ENCODE measurements at places on chromosomes 16 and 17.

DNA sequence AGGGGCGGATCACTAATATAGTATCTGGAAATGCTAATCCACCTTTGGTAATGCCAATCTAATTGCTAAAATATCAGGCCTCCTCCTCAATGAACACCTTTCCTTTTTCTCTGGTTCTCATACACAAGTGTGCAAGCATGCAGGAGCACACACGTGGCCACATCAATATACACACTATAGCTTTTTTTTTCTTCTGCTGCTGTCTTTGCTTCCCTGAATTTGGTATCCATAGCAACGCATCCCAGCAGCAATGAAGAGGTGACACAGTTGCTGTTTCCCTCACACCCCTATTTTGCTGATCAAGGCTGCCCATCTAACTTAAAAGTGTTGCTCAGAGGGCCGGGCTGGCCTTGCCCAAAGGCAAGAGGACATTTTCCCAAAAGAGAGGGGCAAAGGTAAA lies 15.4 kb downstream of the NOG start:
- DNase-seq, result no peak

- no peak for DNase-seq
These were observed 31.1 kb upstream of the HELZ start for GRCh38 chr17:67276075-67276474.

DNA sequence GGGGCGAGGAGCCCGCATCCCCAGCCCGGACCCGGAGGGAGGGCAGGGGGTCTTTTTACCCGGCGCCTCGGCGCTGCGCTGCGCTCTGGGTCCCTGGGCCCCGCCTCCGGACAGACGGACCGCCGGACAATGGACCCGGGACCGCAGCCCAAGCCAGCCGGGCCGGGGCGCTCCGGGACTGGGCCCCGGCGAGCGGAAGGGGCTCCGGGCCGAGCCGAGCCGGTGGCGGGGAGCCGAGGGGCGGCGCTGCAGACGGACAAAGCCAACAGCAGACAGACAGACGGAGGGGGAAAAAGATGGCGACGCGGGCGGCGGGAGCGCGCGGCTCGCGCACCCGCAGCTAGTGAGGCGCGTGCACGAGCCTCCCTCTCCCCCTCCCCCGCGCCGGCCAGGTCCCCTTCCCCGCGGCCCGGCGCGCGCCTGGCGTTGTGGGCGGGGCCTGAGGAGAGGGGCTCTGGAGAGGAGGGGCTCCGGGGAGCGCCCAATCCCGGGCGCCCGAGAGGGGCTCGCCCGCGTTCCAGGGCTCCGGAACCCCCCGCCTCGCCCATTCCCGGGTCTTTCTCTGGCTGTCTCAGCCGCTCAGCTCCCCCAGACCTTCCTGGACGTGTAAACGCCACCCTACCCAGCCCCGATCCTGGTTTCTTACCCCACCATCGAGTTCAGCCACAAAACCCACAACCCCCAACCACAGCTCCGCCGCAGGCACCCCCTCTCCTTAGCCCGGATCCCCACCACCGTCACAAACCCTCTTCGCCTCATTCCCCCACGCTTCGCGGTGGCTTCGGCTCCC lies at the start of gene ZNF821:
ZNF821 (minus strand) TSS at position 334 of the 790 bp plus-strand sequence. CDS start 4,236 bp downstream, outside the sequence.
- DNase-seq, result peak; percentile 38

- DNase-seq, result no peak
These were observed at the start of gene NOG for GRCh38 chr17:56593646-56594319. NOG (plus strand) TSS chr17:56593699; CDS start chr17:56594224, 525 bp downstream.

GRCh38 chr17:17842111-17842876 lies 5.5 kb upstream of the SREBF1 start:
- DNase-seq, result no peak

GRCh38 chr17:78667741-78668640 lies 90.8 kb upstream of the DNAH17 start:
- DNase-seq, result no peak

GRCh38 chr16:58409316-58409973 lies 17.2 kb downstream of the GINS3 start:
- DNase-seq, result no peak

GRCh38 chr16:1541293-1542165 lies 8.1 kb downstream of the TMEM204 start:
- DNase-seq, result no peak

DNA sequence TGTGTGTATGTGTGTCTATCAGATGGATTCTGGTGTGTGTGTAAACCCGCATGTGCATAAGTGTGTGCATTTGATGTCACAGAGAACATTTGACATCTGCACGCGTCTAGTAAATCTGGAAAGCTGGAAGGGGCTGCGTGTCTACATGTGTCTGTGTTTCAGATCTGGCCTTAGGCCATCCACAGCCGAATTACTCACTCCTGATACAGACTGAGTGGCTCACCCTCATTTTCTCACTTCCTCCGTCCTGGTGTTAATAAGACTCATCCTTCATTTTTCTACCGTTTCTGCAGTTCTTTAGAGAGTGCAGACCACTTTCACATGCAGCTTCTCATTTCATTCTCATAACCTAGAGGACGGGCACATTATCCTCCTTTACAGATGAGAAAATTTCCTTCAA lies 491.6 kb downstream of the CDH13 start:
- no peak for DNase-seq

GRCh38 chr16:78317564-78318240 lies 218.2 kb downstream of the WWOX start:
- no peak for DNase-seq

DNA sequence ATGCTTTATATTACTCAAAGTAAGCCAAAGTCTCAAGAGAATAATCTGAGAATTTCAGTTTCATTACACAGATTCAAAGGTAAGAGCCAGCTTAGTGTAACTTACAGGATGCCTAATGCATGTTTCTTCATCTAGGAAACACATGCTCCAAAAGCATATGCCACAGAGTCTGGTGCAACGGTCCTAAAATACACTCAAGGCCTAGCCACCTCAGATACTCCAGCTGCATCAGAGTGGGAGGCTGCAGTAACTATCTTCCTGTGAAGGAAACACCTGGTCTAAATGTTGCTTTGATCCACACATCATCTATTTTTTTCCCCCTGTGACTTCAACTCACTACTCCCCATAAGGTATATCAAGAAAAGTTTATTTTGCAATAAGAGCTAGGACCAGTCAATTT lies 51.6 kb upstream of the CORO6 start:
- DNase-seq, result no peak

GRCh38 chr17:57544834-57545463 lies 200.2 kb downstream of the CCDC182 start:
- peak; percentile 77 for DNase-seq

DNA sequence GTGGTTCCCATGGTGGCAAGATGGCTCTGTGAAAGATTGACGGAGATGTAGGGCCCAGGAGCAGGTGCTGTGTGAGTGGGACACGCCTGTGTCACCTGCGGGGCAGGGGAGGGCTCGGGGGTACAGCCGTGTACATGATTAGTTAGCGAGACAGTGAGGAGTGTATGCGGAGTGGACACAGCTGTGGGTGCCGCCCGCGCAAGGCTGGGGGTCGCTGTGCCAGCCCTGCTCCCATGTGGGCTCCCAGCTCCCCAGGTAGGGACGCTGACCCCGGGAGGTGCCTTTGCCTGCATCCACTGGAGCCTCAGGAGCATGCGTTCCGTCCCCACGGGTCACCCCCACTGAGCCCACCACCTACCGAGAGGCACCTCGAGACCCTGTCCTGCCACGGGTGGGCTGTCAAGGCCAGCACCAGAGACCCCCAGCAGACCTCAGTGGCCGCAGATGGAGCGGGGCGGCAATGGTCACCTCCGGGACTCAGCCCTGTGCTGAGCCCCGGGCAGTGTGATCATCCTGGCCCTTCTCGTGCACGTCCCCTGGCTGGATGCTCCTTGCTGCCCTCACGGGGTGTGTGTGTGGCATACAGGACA lies 7.4 kb downstream of the CAPN15 start:
- no peak for DNase-seq

All from NCI-H1436 treated with DMSO at 0.1 percent for 48 hours (cell line).